ENCODE measurements at places on chromosomes 7 and 10.

- DNase-seq, result no peak
Observed at GRCh38 chr10:47031211-47031900, 120.1 kb downstream of the PTPN20 start.

DNA sequence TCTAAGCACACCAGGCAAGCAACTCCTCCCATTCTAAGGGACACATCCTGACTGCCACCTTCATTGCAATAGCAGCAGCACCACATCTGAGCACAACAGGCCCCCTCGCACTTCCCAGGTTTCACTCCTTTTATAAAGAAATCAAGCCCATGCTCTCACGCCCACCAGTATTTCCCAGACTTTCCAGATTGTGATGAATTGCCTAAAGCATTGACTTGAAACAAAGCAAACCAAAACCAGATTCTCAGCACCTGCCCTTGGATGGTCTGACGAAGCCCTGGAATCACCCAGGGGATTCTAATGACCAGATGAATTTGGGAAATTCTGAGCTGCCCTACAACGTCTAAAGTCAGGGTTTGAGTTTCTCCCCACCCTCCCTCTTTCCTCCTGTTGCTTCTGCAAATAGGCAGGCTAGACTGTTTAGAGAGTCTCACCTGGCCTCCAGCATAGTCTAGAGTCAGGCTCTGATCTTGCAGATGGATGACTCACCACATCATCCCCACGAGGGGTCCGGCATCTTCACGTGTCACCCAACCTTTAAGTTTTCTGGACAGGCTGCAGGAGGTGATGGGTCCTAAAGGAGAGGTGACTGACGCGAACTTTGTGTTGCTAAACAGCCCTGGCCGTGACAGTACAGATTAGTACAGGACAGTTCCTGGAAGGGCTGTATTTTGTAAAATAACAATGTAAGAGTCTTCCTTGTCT, 198.0 kb downstream of the SKIDA1 start:
- no peak for DNase-seq

DNA sequence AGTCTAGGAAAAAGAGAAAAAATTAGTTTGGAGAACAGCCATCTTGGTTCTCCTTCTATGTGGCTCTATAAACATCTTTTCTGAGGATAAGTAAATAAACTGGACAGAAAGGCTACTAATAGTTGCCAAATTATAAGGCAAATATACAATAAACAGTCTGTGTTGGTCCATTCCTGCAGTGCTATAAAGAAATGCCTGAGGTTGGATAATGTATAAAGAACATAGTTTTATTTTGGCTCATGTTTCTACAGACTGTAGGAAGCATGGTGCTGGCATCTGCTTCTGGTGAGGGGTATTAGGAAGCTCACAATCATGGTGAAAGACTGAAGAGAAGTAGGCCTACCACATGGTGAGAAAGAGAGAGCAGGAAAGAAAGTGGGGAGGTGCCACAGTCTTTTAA, 209.7 kb downstream of the MACC1 start:
- no peak for DNase-seq

GRCh38 chr7:27442455-27442854, 199.9 kb downstream of the EVX1 start:
- DNase-seq, result no peak

GRCh38 chr10:97360705-97361536, 26.4 kb upstream of the FRAT2 start:
- no peak for DNase-seq

GRCh38 chr7:82413237-82413636, 30.3 kb downstream of the CACNA2D1 start:
- no peak for DNase-seq

GRCh38 chr10:100037758-100038315, 28.1 kb upstream of the DNMBP start:
- no peak for DNase-seq

GRCh38 chr10:121694966-121695643, 96.9 kb upstream of the FGFR2 start:
- DNase-seq, result no peak

GRCh38 chr10:6363511-6363910, 160.8 kb downstream of the PFKFB3 start:
- DNase-seq, result no peak

- no peak for DNase-seq
Observed at GRCh38 chr7:69994886-69995542, 396.7 kb downstream of the AUTS2 start.

DNA sequence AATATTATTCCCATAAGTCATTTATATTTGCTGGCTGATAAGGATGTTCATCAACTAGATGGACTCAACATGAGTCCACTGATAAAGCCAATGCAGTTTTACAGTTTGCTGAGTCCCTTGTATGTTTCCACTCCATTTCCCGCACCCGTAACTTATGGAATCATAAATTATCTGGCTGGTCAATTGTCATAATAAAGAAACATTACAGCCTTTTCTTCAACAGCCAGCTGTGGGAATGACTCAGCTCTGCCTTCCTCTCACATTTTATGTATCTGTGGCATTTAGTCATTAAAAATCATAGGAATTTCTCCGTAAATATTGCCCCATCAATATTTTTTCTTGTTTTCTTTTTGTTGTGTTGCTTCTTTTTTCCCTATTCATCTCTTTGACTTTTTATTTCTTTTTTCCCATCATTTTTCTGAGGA, 22.3 kb upstream of the TMEM26 start:
- no peak for DNase-seq

GRCh38 chr7:127252377-127252713, 396 bp downstream of the GRM8 start:
- no peak for DNase-seq

- no peak for DNase-seq
Observed at GRCh38 chr7:42292991-42293521, 56.0 kb upstream of the GLI3 start.

GRCh38 chr7:111960984-111961383, 245.2 kb downstream of the DOCK4 start:
- no peak for DNase-seq

DNA sequence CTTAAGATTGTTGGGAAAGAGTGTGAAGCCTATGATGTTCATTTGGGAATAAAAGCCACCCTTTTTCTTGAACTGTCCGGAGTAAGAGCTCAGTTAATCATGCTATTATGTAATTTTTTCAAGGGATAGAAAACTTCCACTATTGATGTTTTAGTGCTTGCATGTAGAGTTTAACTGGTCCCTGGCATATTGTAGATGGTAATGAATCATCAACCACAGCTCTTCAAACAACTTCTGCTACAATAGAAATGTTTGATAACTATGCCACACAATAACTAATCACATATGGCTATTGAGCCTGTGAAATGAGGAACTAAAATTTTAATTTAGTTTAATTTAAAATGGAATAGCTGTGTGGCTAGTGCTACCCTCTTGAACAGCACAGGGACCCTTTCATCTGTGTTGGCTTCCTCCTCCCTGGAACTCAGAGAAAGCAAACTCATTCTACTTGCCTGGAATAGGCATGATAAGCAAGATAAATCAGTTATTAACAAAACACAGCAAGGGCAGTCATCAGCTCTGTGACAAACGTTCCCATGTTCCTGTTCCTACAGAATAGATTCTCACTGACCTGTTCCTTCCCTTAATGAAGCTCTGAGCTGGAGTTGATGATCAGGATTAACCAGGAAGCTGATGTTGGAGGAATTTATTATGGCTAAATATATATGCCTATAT, 4.9 kb upstream of the SRI start:
- no peak for DNase-seq

GRCh38 chr10:99535764-99536337, 3.1 kb downstream of the NKX2-3 start:
- DNase-seq, result no peak

DNA sequence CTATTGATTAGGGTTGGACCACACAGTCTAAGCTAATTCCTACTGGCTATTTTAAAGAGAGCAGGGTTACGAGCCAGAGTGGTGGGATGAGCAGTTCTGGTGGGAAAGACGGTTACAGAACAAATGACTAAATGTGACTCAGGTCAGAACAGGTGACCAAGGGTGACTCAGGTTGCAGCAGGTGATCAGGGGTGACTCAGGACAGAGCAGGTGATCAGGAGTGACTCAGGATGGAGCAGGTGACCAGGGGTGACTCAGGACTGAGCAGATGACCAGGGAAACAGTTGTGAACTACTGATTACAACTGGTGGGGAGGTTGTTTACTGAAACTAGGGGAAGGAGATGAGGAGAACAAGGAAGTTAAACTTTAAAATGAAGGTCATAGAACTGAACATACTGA, 366.3 kb downstream of the ABCA13 start:
- no peak for DNase-seq

- no peak for DNase-seq
Observed at GRCh38 chr10:116073510-116073909, 199.5 kb downstream of the GFRA1 start.

- no peak for DNase-seq
Observed at GRCh38 chr7:101650579-101651081, 21.5 kb upstream of the MYL10 start.

- DNase-seq, result no peak
Observed at GRCh38 chr7:75979759-75980429, 14.5 kb downstream of the TMEM120A start.

- DNase-seq, result no peak
Observed at GRCh38 chr7:66737667-66738066, 2.9 kb upstream of the RABGEF1 start.

- no peak for DNase-seq
Observed at GRCh38 chr7:1120791-1121190, 32.9 kb downstream of the GPER1 start.

- no peak for DNase-seq
Observed at GRCh38 chr7:74141705-74142104, 32.5 kb upstream of the EIF4H start.

DNA sequence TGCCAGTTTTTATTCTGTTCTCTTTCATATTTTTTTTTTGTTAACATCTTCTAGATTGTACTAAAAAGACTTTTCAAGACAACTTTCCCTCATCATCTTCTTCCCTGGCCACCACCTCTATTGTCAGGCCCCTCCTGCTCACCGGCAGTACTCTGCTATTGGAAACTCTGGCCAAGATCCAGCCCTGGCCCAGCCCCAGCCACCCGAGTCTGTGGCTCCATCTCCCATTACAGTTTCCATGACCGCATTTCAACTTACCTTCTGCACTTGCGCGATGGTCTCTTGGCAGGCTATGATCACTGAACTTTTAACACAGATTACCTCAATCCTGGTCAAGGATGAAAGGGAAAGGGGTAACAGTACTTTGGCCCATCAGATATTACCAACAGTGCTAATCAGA, 137.7 kb upstream of the POM121L12 start:
- DNase-seq, result no peak

DNA sequence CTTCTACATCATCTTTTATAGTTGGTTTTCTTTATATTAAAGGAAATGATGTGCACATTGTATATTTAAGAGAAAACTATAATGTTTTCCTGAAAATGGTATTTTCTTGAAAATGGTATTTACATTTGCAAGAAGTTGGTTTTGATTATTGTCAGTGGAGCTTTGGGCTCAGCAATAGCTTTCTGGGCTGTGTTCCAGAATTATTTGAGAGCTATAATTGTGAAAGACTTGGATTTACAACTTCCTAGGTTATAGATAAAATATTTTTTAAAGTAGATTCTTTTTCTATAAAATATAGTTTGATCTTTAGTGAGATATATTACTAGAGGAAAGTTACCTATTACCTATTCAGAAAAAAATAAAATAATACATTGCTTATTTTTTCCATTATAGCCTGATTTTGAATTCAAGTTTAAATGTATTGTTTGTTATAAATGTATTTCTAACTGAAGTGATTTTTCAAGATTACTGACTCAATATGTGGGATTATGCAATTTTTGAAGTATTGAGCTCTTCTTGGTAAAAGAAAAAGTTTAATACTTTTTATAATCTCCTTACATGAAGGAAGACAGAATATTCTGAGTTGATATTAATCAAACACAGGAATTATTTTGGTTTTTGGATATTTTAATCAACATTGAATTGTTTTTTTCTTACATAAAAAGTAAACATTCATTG, 20.2 kb downstream of the GNAI1 start:
- no peak for DNase-seq

GRCh38 chr10:102580230-102580629, 64.0 kb upstream of the TRIM8 start:
- DNase-seq, result no peak

GRCh38 chr10:63093227-63093626, 39.9 kb upstream of the NRBF2 start:
- DNase-seq, result no peak

GRCh38 chr7:93407239-93407638, 167.3 kb downstream of the CALCR start:
- DNase-seq, result no peak

- no peak for DNase-seq
Observed at GRCh38 chr10:2982146-2982545, 85.2 kb upstream of the PFKP start.

GRCh38 chr10:113626809-113627355, 37.0 kb downstream of the NRAP start:
- DNase-seq, result no peak

GRCh38 chr10:117004227-117005025, 561 bp downstream of the SHTN1 start:
- DNase-seq, result no peak

DNA sequence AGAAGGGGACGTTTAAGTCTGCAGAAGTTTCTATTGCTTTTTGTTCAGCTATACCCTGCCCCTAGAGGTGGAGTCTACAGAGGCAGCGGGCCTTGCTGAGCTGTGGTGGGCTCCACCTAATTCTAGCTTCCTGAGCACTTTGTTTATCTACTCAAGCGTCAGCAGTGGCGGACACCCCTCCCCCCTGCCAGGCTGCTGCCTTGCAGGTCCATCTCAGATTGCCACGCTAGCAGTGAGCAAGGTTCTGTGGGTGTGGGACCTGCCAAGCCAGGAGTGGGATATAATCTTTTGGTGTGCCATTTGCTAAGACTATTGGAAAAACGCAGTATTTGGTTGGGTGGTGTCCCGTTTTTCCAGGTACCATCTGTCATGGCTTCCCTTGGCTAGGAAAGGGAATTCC, 147.3 kb upstream of the PRPS1L1 start:
- DNase-seq, result no peak

GRCh38 chr10:48996329-48996728, 56.7 kb upstream of the LRRC18 start:
- no peak for DNase-seq

GRCh38 chr7:64744680-64745079, 49.5 kb upstream of the ZNF138 start:
- DNase-seq, result no peak

DNA sequence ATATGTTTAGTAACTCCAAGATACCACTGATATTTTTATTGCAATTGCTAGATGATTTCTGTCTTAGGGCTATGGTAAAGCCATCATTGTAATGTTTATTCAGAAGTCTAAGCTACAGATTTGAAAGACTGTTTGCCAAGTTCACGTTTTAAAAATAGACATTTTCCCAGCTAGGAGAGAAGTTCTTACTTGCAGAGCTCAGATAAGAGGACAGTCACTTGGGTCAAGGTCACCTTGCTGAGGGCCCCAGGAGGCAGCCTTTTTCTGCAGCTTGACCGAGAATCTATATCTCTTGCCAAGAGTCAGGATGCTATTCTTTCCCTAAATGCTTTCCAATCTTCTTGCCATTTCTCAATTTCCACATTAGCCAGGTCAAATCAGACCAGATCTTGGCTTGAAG, 1011.2 kb downstream of the KCNMA1 start:
- DNase-seq, result no peak

- no peak for DNase-seq
Observed at GRCh38 chr10:77915319-77916105, 11.0 kb downstream of the DLG5 start.

GRCh38 chr10:17109046-17109445, 20.6 kb downstream of the CUBN start:
- no peak for DNase-seq
